ENCODE measurements at places on chromosomes 1 and 21.
A peak's percentile ranks its signal among the peaks of the same experiment; 100 is the strongest.

- no peak overlapping the region for H3K4me3 ChIP-seq
- DNase-seq: no peak
- no peaks in the 10 kb centered on the region for H3K36me3 ChIP-seq
- no peaks in the 10 kb centered on the region for H3K4me1 ChIP-seq
- no peak overlapping the region for H3K27ac ChIP-seq
- H3K27me3 ChIP-seq: no peaks in the 10 kb centered on the region
Measured at GRCh38 chr1:28789412-28789811, 22.6 kb upstream of the OPRD1 start.

- no peak overlapping the region for H3K27ac ChIP-seq
- no peak for DNase-seq
- H3K36me3 ChIP-seq: no peaks in the 10 kb centered on the region
- no peak overlapping the region for H3K4me3 ChIP-seq
- H3K27me3 ChIP-seq: peaks cover 7% of the 10 kb centered on the region
Measured at GRCh38 chr1:31470794-31471315, 57.8 kb downstream of the SERINC2 start.

DNA sequence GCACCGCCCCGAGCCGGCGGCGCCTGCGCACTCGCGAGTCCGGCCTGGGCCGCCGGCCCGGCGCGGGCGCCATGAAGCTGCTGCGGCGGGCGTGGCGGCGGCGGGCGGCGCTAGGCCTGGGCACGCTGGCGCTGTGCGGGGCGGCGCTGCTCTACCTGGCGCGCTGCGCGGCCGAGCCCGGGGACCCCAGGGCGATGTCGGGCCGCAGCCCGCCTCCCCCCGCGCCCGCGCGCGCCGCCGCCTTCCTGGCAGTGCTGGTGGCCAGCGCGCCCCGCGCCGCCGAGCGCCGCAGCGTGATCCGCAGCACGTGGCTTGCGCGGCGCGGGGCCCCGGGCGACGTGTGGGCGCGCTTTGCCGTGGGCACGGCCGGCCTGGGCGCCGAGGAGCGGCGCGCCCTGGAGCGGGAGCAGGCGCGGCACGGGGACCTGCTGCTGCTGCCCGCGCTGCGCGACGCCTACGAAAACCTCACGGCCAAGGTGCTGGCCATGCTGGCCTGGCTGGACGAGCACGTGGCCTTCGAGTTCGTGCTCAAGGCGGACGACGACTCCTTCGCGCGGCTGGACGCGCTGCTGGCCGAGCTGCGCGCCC, at the start of gene B3GALT6:
B3GALT6 (plus strand) TSS at position 30 of the 588 bp plus-strand sequence; CDS start at position 72, 42 bp downstream.
- no peaks in the 10 kb centered on the region for H3K27me3 ChIP-seq
- H3K4me3 ChIP-seq: peak within 1 kb of the TSS; percentile 84
- no peak for DNase-seq
- peaks cover 14% of the 10 kb centered on the region for H3K4me1 ChIP-seq
- peak within 1 kb of the TSS; percentile 88 for H3K27ac ChIP-seq

GRCh38 chr1:32199717-32200072, 700 bp upstream of the CCDC28B start:
- peak overlapping the region; percentile 88 for H3K27ac ChIP-seq
- peak overlapping the region; percentile 78 for H3K4me3 ChIP-seq
- peaks cover 29% of the 10 kb centered on the region for H3K36me3 ChIP-seq
- H3K27me3 ChIP-seq: no peaks in the 10 kb centered on the region
- H3K4me1 ChIP-seq: peaks cover 22% of the 10 kb centered on the region

DNA sequence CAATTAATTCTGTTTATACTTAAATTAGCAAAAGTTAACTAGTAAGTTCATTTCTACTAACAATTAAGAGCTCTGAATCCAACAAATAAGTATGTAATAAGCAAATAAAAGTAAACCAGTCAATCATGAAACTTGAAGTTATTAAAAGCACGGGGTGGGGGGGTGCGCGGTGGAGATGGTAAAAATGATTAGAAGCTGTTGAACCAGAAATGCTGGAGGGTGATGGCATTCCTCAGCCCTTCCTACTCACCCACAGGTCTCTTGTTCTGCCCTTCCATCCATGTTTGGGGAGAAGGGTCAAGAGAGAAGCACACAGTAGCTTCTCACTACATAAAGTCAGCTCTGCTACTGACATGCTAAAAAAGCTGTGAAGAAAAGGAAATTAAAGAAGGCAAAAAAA, 63.5 kb downstream of the AKT3 start:
- H3K27me3 ChIP-seq: no peaks in the 10 kb centered on the region
- no peaks in the 10 kb centered on the region for H3K36me3 ChIP-seq
- DNase-seq: no peak
- H3K4me3 ChIP-seq: no peak overlapping the region

- DNase-seq: no peak
- no peaks in the 10 kb centered on the region for H3K4me1 ChIP-seq
- H3K36me3 ChIP-seq: no peaks in the 10 kb centered on the region
- H3K4me3 ChIP-seq: no peak overlapping the region
Measured at GRCh38 chr1:168861421-168862004, 132.5 kb upstream of the DPT start.
